ENCODE measurements at places on chromosomes 3 and 15. TPM values are rescaled to one million over a fixed set of nuclear protein-coding genes. Genes with fewer than 3 reads are reported as not detected.

Gene CRYBG3
- 60.2 TPM for total RNA-seq

Gene FBXL22
- 150 TPM for total RNA-seq

GRCh38 chr15:50186752-50187151 is 4.8 kb downstream of the SLC27A2 start:
- no peak for DNase-seq

DNA sequence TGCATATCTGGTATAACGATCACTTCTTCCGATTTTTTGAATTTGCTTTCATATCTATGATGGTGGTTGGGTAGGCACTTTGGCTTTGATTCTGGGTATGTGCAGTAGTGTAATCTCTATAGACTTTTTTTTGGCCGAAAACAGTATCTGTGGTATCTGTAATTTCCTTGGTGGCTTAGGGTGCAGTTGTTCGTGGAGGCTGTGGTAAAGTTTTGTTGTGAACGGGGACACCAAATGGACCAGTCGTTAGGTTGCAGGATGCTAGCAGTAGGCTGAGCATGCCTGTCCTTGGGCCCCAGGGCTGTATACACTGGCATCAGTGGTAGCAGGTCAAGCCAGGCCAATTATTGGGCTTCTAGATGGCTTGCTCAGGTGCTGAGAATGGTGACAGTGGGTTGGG is 55.2 kb downstream of the CCDC66 start:
- no peak for DNase-seq

DNA sequence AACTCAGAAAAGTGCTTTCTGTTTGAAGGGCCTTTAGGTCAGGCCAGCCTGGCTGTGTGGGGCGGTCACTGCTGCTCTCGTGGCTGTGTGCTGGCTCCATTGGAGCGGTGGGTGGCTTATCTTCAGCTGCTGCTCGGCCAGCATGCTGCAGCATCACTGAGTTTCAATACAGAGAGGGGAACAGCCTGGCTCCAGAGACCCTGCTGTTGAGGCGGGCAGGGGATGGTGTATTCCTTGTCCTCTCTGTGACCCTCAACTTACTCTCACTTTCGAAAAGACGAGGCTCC is 248.5 kb upstream of the ONECUT1 start:
- DNase-seq, result no peak
